ENCODE measurements at places on chromosomes 16 and 17. TPM values are rescaled to one million over a fixed set of nuclear protein-coding genes. Genes with fewer than 3 reads are reported as not detected.

Gene XYLT1
- total RNA-seq = 9.4 TPM

Gene SMIM36
- total RNA-seq = not detected

Gene RAB40C
- total RNA-seq = 26.5 TPM

Gene ABCA8
- 35.6 TPM for total RNA-seq

DNA sequence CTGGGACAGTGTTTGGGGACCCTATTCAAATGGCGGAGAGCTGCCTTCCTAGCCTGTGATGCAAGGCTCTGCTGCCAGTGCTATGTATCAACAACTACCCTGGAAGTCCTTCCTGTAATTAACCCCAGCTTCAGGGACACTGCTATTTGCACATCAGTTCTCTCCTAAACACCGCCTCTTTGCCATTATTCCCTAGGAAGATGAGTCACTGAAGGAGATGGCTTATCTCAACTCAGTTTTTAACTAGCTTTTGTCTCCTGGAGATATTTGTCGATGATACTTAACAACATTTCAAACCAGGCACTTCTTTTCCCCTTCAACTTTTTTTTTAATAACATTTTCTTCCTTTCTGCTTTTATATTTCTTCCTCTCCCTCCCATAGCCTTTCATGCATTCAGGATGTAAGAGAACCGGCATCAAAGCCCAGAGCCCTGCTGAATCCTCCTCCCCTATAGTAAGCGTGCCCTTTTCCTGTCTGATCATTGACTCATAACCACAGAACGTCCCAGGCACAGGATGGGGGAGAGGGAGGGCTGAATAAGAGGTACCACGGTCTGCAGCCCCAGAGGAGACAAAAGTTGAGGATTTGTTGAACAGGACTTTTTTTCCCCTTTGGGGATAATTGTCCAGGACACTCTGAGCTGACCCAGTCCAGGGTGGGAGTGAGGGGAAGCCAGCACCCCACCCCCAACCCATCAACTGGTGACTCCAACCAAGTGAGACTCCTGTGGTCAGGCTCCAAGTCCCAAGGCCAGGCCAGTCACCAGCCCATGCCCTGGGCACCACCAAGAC, 387.8 kb upstream of the SALL1 start:
- DNase-seq = no peak

- DNase-seq = no peak
Observed at GRCh38 chr16:29971304-29971703, 2.4 kb upstream of the TAOK2 start.

DNA sequence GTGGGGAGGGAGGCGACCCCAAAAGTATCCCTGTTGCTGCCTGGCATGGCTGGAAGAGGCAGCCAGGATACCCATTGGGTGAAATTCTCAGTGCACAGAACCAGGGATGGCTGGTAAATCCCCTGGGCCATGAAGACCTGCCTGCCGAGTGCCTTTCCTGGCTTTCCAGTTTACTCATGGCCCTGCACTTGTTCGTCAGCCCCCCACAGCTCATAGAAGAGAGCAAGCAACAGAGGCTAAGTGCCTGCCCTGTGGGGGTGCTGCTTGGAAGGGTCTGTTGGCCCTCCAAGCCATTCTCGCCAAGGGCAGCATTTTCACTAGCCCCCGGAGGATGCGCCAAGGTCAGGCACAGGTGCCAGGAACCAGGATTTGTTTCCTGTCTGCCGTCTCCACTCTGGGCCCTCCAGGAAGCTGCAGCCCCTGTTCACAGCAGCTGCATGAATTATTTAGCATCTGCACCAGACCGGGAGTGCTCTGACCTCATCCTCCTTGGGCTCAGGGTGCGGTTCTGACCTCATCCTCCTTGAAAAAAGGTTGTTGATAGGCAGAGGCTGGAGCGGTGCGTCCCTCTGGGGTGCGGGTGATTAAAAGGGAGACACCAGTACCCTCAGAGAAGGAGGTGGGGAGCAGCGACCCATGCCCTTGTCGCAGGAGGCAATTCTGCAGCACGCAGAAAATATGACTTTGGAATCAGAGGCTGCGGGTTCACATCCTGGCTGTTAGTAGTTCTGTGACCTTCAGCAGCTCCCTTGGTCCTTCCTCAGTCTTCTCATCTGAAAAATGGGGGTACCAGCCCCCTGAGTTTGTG, 14.2 kb upstream of the CD300A start:
- peak; percentile 82 for DNase-seq

- DNase-seq = peak; percentile 83
Observed at GRCh38 chr16:67967958-67968399, 458 bp downstream of the SLC12A4 start.

DNA sequence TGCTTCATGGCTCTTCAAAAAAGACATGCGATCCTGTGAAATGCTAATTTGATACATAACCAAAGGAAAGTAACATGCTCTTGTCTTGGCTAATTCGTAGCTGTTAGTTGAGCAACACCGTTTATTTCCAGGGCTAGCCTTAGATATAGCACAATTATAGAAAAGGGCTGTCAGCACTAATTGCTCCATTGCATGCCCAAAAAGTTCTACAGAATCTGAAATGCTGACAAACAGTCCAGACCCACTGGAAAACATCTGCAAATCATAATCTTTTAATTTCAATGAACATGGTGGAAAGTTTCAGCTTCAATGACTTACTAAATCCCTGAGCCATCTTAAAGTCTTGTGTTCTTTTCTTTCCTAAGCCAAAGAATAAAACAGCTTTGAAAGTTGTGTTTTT, 42.9 kb upstream of the NUDT7 start:
- peak; percentile 6 for DNase-seq

DNA sequence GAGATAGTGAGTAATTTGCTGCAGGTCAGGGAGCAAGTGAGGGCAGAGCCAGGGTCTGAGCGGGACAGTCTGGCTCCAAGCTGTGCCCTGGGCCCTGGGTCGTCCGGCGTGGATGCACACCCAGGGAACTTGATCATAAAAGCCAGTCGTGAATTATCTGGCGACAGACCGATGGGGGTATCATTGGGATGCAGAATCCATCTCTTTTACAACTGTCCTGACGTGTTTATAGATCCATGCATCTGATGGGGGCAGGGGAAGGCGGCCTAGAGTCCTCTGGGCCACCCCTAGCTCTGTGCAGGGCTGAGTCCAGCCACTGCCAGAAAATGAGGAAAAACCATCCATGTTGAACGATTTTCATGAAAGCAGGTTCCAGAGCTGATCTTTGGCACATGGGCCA, 332.8 kb downstream of the C16orf95 start:
- DNase-seq = no peak

DNA sequence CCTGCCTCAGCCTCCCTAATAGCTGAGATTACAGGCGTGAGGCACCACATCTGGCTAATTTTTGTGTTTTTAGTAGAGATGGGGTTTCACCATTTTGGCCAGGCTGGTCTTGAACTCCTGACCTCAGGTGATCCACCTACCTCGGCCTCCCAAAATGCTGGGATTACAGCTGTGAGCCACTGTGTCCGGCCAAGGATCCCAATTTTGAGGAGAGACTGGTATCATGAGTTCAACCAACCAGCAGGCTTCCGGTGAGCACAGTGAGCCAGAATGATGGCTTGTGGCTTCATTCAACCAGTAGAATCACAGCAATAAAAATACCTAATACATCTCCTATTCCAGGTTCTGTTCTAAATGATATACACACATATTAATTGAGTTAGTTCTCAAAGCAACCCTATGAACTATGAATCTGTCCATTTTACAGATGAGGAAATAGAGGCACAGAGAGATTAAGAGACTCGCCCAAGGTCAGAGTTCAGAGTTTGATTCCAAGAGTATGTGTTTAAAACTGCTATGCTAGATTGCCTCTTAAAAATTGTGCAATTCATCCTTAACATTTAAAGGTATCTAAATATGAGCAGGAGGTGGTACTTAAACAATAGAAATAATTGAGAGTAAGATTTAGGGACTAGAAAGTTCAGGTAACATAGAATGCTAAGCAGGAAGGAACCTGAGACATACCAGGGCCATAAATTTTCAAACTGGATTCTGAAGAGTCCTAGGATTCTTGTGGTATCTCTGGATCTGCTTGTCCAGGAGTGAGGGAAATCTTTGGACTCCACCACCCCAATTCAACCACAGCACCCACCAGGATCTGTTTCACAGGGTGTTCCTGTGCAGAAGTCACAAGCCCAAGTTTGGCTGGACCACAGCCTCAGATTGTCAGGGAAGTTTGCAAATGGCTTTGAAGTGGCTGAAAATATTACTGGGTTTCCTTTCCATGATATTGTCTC, 25.1 kb downstream of the CCDC42 start:
- DNase-seq = no peak

DNA sequence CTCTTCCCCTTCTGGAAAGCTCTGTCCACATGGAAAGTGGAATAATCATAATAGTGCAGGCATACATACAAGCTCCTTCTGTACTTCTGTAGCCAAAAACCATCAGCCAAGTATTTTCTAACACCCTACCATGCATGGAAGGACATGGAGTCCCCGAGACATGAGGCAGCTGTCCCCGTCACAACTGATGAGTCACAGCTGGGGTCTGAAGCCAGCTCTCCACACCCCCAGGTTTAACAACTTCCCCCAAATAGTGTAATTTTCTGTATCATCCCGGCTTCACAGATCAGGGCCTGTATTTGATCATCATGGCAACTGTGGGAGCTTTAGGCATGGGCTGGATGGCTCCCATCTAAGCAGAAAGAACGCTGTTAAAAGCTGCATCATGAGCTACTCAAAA, 16.6 kb downstream of the C16orf96 start:
- DNase-seq = no peak

- no peak for DNase-seq
Observed at GRCh38 chr17:50631195-50631907, 3.3 kb upstream of the ABCC3 start.

DNA sequence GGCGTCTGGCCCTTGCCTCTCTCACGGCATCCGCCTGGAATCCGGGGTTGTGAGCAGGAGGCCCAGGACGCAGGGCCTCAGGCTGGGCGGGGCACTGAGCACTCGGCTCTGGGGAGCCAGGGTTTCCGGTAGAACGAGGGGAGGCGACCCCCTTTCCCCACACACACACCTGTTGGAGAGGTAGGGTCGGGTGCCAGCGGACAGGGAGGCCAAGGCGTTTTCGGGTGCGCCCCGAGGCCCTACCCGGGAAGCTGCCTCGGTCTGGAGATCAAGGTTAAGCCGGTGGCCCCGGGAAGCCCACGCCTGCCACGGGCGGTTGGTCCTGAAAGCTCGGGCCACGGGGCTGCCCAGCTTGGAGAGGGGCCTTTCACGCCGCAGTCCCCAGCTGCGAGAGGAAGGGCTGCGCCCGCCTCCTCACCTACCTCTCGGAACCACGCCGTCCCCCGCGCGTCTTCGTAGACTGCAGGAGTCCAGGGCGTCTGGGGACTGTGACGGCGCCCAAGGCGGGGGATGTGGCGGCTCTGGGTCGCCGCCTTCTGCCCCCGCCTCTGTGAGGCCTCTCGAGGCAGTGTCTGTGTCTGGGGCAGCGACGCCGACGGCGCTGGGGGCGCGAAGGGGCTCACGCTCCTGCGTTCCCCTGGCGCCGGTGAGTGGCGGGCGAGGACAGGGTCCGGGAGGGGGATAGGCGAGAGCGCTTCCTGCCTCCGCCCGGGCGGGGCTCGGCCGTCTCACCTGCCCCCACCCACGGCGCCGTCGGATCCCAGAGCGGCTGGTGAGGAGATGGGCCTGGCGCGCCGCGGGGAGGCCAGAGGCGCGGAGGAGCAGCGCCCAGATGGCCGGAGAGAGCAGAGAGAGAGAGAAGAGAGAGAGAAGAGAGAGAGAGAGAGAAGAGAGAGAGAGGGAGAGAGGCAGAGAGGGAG, 20.3 kb upstream of the HOXB9 start:
- DNase-seq = no peak

DNA sequence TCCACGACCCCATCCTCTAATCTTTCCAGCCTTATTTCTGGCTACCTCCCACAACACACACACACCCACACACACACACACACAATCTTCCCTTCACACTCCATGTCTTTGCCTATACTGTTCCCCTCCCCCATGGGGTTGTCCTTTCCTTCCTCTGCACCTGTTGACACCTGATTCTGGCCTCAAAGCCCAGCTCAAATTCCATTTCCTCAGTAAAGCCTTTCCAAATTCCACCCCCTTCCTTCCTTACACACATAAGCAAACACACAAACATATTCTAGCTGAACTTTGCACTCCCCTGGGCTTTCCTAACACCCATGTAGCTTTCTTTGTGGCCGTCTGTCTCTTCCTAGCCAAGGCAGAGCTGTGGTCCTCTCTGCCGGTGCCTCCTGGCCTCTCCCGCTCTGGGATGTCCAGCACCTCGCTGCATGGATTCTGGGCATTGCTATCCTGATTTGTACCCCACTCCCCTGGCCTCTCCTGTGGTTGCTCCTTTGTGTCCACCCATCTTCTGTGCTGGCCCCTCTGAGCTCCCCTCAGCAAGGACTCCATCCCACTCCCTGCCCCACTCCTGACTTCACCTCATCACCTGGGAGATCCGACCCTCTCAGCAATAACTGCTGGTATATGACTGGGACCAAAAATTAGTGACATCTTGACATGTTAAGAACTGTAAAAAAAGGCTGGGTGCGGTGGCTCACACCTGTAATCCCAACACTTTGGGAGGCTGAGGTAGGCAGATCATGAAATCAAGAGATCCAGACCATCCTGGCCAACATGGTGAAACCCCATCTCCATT, 8.4 kb upstream of the SRCIN1 start:
- peak; percentile 49 for DNase-seq

DNA sequence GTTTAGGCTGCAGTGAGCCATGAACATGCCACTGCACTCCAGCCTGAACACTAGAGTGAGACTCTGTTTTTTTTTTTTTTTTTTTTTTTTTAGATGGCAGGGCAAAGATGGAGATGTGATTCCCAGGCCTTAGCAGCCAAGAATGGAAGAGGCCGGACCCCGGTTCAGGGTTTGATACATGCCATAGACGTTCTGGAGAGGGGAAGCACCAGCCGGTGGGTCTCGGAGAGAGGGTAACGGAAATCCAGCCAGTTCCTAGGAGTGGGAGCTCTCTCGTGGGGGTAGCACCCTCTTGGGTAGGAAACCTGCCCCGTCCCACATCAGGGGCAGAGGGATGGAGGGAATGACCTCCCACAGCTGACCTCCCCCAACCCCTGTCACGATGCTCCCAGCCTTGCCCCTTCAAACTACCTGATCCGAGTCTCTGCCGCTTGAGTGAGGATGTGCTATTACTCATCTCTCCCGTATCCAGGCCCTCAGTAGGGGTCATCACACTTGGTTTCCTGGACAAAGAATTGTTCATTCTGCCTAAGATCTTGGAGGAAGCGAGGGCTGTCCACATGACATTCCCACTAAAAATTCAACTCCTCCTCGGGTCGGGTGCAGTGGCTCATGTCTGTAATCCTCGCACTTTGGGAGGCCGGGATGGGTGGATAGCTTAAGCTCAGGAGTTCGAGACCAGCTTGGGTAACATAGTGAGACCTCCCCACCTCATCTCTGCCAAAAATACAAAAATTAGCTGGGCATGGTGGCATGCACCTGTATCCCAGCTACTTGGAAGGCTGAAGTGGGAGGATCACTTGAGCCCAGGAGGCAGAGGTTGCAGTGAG, 47.3 kb downstream of the MIS12 start:
- DNase-seq = no peak

GRCh38 chr16:50627419-50627818, 53.7 kb downstream of the SNX20 start:
- peak; percentile 86 for DNase-seq

- DNase-seq = peak; percentile 51
Observed at GRCh38 chr16:1991135-1991551, 1.4 kb downstream of the SYNGR3 start.

- no peak for DNase-seq
Observed at GRCh38 chr17:27502526-27503324, 46.5 kb downstream of the KSR1 start.

Data from stomach (tissue), 19 donors.